ENCODE measurements at places on chromosomes 13 and 19.

- H3K36me3 ChIP-seq: no peaks in the 10 kb centered on the region
- no peaks in the 10 kb centered on the region for H3K4me1 ChIP-seq
- no peak for DNase-seq
- no peaks in the 10 kb centered on the region for H3K27me3 ChIP-seq
- no peak overlapping the region for H3K4me3 ChIP-seq
- no peak overlapping the region for H3K27ac ChIP-seq
These were observed 48.3 kb downstream of the SLC7A1 start for GRCh38 chr13:29547153-29547552.

DNA sequence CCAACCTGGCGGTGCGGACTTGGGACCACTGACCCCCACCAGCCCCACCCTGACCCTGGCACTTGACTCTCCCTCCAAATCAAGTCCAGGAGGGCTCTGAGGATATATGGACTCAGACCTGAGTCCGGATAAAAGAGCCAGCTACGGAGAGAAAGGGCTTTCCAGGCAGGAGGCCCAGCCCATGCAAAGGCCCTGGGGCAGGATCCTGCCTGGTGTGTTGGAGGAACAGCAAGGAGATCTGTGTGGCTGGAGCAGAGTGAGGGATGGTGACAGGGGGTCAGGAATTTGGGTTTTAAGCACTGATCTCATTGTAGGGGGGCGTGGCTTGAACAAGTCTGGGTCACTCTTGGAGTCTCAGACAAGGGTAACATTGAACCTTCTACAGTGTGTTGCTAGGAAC, 474 bp upstream of the ZNRF4 start:
- H3K36me3 ChIP-seq: no peaks in the 10 kb centered on the region
- DNase-seq: no peak
- H3K4me1 ChIP-seq: no peaks in the 10 kb centered on the region
- H3K27me3 ChIP-seq: no peaks in the 10 kb centered on the region
- no peak overlapping the region for H3K4me3 ChIP-seq

- H3K4me3 ChIP-seq: no peak overlapping the region
- DNase-seq: no peak
- H3K36me3 ChIP-seq: no peaks in the 10 kb centered on the region
- H3K4me1 ChIP-seq: peaks cover under 1% of the 10 kb centered on the region
- H3K27ac ChIP-seq: no peak overlapping the region
- H3K27me3 ChIP-seq: no peaks in the 10 kb centered on the region
These were observed 23.6 kb downstream of the DOCK9 start for GRCh38 chr13:98954313-98954712.

GRCh38 chr13:83765796-83766195, 116.5 kb downstream of the SLITRK1 start:
- H3K27ac ChIP-seq: no peak overlapping the region
- no peak overlapping the region for H3K4me3 ChIP-seq
- no peaks in the 10 kb centered on the region for H3K27me3 ChIP-seq
- DNase-seq: no peak

GRCh38 chr19:31235806-31236205, 113.4 kb downstream of the TSHZ3 start:
- no peak overlapping the region for H3K4me3 ChIP-seq
- H3K27me3 ChIP-seq: no peaks in the 10 kb centered on the region
- DNase-seq: no peak
- no peaks in the 10 kb centered on the region for H3K36me3 ChIP-seq

Data from small intestine (tissue), 16 donors.